ENCODE measurements at places on chromosomes 1 and 21.

DNA sequence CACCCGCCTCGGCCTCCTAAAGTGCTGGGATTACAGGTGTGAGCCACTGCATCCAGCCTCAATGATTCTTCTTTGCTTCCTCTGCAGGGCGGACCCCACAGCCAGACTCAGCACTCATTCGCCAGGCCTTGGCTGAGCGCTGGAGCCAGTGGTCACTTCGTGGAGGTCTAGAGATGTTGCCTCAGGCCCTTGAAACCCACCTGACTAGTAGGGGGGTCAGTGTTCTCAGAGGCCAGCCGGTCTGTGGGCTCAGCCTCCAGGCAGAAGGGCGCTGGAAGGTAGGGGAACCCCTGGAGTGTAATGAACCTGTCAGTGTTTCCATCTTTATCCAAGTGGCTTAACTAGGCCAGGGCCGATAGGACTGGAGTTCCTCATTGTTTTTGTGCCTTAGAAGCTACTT lies 2.7 kb downstream of the PPOX start:
- DNase-seq = no peak

DNA sequence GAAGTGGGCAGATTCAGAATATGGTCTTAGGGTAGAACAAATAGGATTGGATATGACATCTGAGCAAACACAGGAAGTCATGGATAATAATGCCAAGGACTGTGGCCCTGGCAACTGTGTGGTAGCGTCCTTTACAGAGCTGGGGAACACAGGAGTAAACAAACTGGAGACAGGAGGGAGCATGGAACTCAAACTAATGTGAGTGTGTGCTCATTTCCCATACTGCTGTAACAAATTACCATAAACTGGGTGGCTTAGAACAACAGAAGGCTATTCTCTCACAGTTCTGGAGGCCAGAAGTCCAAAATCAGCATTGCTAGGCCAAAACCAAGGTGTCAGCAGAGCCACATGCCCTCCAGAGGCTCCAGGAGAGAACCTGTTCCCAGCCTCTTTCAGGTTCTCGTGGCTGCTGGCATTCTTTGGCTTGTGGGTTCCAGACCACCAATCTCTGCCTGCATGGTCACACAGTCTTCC lies 106.4 kb downstream of the TGFBR3 start:
- no peak for DNase-seq

GRCh38 chr1:6803357-6803756 lies 18.1 kb downstream of the CAMTA1 start:
- DNase-seq = no peak

GRCh38 chr21:31293986-31294385 lies 50.1 kb downstream of the TIAM1 start:
- DNase-seq = peak; percentile 64

- DNase-seq = no peak
Observed at GRCh38 chr1:25658791-25659431, 42.3 kb downstream of the MAN1C1 start.

- no peak for DNase-seq
Observed at GRCh38 chr21:33655588-33656221, 13.4 kb downstream of the ITSN1 start.

GRCh38 chr1:41952208-41952607 lies 33.5 kb upstream of the HIVEP3 start:
- no peak for DNase-seq

DNA sequence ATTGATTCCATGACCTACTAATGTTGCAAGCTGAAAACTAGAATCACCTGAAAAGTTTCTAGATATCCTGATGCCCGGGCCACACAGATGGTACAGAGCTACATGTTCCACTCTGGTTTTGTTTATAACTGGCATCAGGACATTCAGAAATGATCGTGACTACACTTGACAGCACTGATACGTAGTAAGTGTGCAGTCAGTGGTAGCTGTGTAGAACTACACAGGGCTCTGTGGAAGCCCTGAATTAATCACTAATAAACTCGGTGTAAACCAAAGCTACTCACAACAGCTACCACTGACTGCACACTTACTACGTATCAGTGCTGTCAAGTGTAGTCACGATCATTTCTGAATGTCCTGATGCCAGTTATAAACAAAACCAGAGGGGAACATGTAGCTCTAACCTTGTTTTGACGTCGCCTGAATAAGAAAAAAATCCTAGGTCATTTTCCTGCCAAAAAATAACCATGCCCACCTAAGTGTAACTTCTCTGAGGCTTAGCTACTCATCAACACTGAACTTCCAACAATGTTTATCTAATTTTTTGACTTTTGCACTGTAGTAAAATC lies 149.7 kb downstream of the TGFBR3 start:
- DNase-seq = no peak

- DNase-seq = no peak
Observed at GRCh38 chr1:164703463-164703862, 144.5 kb downstream of the PBX1 start.

- DNase-seq = no peak
Observed at GRCh38 chr1:242770366-242770765, 245.9 kb upstream of the PLD5 start.

DNA sequence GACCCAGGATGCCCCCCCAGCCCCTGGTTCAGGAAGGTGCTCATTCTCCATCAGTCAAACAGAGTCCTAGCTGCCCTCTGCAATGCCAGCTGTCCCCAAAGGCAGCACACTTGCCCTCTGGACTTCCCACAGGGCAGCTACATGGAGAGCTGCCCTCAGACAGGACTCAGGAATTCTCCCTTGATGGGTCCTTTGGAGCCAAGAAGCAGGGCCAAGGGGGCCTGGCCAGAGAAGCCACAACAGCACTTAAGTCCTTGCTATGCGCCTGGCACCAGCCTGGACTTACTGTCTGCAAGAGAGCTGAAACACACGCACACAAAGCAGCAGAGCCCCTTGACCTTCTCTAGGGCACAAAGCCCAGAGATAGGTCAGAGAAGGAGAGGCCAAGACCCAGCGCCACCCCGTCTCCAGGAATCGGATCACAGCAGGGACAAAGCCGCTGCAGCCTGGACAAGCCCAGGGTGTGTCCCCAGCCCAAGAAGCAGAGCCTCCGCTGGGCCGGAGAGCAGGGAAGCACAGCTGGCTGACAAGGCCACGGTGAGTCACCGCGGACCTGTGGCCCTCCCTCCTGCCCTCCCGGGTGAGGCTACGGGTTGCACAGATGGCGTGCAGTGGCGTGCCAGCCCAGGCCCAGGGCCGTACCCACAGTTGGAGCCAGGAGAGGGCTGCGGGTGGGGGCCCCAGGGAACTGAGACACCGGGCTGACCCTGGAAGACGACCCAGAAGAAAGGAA lies 1.7 kb downstream of the WNT9A start:
- no peak for DNase-seq

DNA sequence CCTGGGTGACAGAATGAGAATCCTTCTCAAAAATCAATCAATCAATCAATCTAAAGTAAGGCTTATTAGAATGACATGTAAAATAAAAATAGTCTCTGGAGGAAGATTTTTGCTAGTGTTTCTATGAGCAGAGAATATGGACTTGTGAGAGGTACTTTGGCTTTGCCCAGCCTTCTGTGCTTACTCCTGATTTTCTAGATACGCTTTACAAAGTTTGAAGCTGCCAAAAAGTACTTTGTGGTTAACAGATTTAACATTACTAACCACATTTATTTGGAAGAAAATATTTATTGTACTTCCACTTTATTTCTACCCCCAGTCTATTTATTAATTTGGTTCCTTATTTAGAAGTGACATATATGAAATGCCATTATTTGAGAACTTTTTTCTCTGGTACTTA lies 41.0 kb downstream of the CEP350 start:
- no peak for DNase-seq

DNA sequence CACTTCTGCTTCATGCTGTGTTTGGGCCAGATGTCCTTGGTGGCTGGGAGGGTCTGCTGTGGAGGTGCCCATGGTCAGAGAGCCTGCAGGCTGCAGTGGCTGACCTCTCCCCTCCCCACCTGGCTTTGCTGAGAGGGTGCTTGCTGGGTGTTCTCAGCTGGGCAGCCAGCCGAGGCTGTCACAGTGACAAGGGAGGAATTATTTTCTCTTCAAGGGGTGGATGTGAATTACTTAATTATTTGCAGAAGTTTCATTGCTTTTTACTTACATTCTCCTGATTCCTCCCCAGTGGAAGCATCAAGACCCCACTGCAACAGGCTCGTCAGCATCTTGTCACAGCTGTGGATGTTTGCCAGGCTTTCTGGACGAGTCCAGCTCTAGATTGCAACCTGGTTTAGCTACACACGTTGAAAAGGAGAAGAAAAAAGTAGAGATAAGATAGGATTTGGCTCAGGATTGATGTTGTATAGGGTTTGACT lies 70.3 kb downstream of the GALNT2 start:
- no peak for DNase-seq

GRCh38 chr1:99496067-99496466 lies 149.8 kb upstream of the PALMD start:
- DNase-seq = no peak

GRCh38 chr1:182794676-182795201 lies 5.2 kb downstream of the NPL start:
- DNase-seq = no peak

- no peak for DNase-seq
Observed at GRCh38 chr1:223843934-223844786, 1.6 kb downstream of the TP53BP2 start.

- no peak for DNase-seq
Observed at GRCh38 chr1:65630855-65631254, 161.8 kb upstream of the PDE4B start.

DNA sequence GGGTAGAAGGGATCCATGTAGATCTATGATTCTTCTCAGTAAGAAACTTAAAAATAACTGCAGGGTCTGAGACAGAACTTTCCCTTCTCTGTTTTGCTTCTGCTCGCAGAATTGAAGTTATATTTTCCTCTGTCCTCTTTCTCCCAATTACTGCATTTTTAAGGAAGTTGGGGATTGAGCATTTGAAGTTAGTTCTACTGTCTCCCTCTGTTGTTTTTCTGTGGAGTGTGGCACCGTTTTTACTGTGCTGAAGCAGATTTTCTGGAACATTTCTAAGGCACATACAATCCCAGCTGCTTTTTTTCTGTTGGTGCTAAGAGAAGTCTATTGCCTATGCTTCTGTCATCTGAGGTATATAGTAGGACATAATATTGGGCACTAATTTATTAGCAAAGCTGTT lies 43.3 kb downstream of the RASAL2 start:
- no peak for DNase-seq

DNA sequence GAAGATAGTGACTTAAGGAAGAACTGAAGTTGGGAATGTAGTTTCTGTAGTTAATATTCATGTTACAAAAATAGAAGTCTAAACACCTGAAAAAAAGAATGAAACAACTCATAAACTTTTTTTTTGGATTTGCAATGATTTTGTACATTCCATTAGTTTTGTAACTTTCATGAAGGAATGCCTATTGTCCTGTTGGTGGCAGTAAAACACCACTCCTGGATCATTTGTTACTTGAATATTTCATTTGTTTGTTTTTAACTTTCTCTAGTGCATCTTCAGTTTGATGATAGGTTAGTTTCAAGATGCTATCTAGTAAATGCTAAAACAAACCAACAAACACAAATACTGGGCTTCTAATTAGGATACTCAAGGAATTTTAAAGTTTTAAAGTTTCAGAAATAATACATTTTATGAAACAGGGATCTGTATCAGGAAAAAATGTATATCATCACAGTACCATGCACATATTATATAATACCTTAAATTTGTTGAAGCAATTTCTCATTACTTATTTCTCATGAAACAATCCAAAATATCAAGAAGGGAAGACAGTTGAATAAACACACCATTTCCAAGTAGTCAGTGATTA lies 229.7 kb upstream of the CACYBP start:
- DNase-seq = no peak

DNA sequence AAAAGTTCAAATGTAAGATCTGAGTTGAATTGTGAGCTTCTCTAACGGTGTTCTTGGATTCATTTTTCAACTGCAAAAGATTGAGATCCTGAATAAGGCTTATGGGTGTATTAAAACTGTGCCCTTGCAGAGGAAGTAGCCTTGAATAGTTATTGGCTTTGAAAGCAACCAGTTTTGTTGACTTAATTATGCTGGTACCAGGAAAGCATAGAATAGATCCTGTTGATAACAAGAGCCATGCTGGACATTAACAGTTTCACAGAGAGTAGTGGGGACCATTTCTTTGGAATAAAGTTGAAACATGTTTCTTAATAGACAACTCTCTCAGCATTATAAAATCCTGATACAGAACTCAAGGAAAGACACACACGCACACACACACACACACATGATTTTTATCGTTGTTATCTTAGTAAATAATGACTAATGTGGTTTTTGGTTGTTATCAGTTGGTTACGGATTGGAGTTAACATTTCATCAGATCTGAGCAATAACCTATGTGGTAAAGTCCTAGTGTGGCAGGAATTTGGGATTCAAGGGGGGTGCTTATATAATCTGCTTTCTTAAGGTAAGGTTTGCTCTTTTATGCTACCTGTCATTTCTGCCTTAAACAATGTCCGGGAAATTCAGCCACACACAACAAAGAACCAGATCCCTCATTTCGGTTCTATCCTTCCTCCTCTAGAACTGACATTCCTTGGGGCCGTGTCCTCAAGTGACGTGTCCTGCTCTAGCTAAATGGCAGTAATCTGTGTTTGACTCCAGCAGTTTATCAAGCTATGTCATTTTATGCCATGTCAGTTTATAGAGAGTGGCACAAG lies 330.9 kb downstream of the CHRM3 start:
- no peak for DNase-seq

DNA sequence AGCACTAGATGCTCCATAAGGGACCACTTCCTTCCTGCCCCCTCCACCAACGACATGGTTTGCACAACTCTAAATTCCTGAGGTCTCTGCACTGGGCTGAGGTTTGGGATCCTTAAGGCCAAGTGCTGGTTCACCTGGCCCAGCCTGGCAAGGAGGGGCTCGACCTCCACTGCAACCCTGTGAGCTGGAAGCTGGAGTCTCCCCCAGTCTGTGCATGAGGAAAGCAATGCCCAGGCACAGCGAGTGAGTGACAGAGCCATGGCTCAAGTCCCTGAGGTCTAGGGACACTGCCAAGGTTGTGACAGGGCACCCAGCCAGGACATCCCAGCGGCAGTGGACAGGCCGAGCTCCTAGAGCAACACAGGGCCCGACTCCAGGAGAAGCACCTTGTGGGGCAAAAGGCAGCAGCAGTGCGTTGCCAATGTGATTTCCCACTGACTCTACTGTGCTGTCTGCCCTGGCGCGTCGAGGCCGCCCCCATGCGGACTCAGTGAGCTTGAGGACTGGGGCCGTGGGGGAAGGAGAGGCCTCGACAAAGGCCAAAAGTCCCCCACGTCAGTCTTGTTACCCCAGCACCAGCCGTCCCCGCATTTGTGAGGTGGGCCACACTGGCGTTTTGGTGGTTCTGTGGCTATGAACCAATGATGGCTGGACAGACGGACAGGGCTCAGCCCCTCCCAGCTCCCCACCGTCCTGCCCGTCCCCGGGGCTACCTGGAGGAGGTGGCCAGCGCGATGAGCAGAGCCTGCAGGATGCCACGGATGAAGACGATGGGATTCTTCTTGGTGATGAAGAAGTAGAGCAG lies 30.0 kb downstream of the PODN start:
- no peak for DNase-seq
